ENCODE measurements at places on chromosomes 4 and X.

GRCh38 chrX:103329991-103330390, at the start of gene TCEAL7:
Gene TCEAL7, plus strand, starts transcription at chrX:103330239. Its CDS starts 1,165 bp downstream, at chrX:103331404.
- DNase-seq, result peak; percentile 4

- DNase-seq, result no peak
These were observed 890.0 kb upstream of the FRG1 start for GRCh38 chr4:189050643-189051042.

DNA sequence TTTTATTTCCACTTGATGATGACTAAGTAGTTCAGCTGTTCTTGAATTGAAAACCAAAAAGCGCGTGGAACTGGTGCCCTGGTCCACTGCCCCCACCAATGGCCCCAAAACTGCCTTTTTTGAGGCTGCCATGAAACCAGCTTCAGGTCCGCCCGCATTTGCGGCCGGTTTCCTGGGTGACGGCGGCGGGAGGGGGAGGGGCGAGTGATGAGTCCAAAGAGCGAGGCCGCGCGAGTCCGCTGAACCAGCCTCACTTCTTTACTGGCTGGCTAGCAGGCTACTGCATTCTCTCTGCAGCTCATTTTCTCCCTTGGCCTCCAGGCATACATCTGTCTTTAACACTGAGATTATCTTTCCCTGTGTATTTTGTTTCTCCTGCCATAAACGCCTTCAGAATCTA, 72.9 kb upstream of the FABP2 start:
- no peak for DNase-seq

- no peak for DNase-seq
These were observed 143.1 kb upstream of the BCOR start for GRCh38 chrX:40240844-40241243.

GRCh38 chrX:149937871-149938426, 342 bp downstream of the EOLA2 start:
- no peak for DNase-seq

GRCh38 chrX:47222751-47223350, 4.4 kb downstream of the CDK16 start:
- DNase-seq, result no peak

DNA sequence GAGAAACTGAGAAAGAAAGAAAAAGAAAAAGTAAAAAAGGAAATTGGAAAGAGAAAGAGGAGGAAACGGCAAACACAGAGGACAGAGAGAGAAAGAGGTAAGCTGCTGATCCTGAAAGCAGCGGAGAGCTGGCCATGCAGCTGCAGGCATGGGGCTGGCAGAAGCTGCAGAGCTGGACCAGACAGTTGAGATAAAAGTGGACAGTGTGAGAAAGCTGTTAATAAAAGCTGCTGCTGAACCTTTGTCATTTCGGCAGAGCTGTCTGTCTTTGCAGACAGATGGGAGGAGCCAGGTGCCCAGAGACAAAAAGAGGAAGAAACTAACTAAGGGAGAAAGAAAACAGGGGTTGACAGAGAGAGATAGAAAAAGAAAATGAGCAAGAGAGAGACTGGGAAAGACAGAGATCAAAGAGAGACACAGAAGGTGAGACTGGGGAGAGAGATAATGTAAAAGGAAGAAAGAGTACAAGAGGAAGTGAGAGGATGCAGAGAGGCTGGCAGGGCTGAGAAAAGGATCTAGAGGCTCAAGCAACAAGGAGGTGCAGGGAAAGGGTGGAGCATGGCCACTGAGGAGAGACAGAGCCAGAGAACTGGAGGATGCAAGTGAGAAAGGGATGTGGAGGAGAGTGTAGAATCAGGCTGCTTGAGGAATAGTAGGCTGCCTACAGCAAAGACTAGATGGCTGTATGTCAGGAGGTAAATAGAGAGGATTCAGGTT, 376.8 kb upstream of the FGF16 start:
- no peak for DNase-seq

DNA sequence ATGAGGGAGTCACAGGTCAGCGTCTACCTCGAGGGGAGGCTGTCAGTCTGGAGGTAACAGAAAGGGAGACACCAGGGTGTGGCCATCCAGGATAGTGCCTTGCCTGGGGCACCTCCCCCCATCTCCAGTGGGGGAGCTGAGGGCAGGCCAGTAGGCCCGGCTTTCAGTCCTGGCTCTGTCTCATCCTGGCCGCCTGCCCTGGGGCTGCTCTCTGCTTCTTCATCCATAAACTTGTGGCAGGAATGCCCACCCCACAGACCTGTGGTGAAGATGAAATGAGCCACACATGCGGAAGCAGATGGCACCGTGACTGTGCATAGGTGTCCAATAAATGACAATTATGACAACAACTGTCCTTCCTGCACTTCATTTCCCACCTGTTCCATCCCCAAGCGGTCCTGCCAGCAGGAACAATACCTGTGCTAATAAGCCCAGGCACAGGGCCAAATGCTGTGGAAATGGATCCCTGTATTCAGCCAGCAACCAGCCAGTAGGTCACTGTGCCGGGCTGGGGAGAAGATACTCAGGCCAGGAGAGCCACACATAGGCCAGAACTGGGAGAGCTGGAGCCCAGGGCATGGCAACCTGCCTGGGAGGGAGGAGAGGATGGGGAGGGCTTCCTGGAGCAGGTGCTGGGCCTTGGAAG, 30.2 kb downstream of the TRO start:
- no peak for DNase-seq

- peak; percentile 67 for DNase-seq
These were observed 648.7 kb upstream of the DIPK2B start for GRCh38 chrX:45849261-45849862.

GRCh38 chr4:137393044-137393443, 139.2 kb downstream of the PCDH18 start:
- DNase-seq, result no peak

DNA sequence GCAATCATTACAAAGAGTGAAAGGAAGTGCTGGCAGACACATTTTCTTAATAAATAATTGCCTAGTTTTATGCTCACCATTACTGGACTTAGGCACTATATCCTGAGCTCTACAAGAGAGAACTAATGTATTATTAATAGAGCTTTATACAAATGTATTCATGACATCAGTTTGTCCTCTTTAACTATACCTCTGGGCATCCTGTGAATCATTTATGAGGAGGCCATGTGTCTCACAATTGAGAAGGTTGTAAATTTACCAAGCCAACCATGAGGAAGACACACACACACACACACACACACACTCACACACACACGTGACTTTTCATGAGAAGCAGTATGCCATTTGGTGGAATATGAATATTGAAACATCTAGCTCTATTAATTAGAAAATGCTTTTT, 728.2 kb downstream of the ARAP2 start:
- no peak for DNase-seq

DNA sequence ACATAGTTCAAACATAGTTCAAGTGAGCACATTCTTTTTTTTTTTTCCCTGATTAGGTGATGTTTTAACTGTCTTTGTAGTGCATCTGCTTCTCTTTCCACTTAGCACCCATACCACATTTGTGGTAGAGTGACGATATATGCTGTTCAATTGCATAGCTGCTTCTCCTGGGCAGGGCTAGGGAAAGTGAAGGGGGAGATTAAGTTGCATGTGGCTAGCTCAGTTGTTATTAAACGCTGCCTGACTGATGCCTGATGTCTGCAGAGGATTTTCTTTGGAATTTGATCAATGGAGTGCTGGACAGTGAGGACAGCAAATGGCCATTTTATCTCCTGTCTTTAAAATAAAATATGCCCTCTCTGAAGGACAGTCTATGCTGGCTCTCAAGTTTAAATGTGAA, 63.7 kb downstream of the ANK2 start:
- no peak for DNase-seq

GRCh38 chrX:49754233-49754857, 58.6 kb upstream of the PAGE1 start:
- peak; percentile 1 for DNase-seq

GRCh38 chr4:174012135-174012885, 271.2 kb downstream of the FBXO8 start:
- no peak for DNase-seq

DNA sequence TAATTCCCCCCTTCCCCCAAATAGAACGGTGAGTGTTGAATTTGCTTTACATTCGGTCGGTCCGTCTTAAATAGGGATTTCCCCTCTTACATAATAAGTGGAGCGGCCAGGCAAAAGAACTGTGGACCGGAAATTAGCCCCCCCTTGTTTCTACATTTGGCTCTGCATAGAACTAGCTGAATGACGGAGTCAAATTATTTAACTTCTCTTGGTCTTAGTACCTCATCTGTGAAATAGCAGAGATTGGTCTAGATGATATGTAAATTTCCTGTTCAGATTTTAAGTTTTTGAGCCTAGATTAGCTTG, 1.3 kb downstream of the SPATA18 start:
- DNase-seq, result no peak

- no peak for DNase-seq
These were observed 14.4 kb upstream of the FAM9A start for GRCh38 chrX:8815460-8816065.

DNA sequence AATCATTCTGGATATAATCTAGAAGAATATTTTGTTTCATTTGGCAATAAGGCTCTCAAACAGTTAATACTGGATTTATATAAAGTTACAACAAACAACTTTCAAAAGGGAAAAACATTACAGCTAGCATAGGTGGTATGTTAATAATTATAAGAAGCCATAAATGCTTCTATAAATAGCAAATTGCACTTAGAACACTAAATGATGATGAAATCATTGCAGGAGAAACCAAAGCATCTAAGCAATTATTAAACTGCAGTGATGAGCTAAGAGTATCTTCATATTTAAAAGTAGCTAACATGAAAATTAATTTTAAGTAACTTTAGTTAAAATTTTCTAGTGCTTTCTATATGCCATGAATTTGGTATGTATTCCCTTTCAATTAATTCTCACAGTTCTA, 189.5 kb downstream of the CENPC start:
- DNase-seq, result no peak

GRCh38 chr4:170599894-170600293, 510.1 kb upstream of the AADAT start:
- no peak for DNase-seq

DNA sequence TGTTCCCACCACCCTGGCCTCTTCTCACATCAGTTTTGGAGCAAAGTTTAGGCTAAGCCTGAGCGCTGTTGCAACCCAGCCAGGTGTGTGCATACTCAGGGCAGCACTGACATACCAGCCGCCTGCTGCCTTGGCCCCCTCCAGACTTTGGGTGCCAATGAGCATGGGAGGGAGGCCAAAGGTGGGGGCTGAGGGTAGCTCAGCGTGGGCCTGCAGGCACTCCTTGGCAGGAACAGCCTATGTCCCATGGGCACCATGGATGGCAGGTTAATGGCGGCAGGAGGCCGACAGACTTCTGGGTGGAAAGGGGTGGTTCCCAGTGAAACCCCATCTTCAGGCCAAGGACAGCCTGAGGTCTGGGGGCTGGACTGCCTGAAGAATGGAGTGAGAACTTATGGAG, 462.2 kb downstream of the ADGRL3 start:
- DNase-seq, result no peak

GRCh38 chr4:75889537-75890199, 12.6 kb downstream of the PPEF2 start:
- DNase-seq, result no peak

GRCh38 chr4:24978291-24979075, 52.3 kb downstream of the LGI2 start:
- no peak for DNase-seq

DNA sequence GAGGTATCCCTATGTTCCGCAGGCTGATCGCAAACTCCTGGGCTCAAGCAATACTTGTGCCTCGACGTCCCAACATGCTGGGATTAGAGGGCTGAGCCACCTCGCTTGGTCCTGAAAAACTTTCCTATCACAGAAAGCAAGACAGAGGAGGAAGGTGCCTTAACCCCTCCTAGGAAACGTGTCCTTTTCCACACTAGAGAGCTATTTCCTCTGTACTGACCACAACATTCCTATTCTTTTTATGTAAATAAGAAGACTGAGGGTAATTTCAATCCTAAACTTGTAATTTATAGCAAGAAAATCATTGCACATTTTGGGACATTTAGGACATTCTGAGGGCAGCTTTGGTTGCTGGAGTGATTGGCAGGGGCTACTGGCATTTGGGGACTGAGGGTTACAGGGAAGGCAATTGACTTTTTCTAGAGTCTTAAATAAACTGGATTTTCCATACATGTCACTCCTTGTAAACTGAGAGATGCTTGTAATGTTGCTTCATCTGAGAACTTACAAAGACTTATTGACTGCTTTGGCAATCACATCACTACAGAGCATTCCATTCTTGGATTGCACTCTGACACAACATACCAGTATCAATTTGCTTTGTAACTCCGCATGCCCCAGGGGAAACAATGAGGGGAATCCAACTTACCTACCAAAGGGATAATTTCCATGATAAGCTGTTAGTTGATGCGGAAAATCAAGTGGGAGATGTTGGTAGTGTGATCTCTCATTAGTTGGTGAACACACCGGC, 15.6 kb downstream of the XAGE3 start:
- no peak for DNase-seq

DNA sequence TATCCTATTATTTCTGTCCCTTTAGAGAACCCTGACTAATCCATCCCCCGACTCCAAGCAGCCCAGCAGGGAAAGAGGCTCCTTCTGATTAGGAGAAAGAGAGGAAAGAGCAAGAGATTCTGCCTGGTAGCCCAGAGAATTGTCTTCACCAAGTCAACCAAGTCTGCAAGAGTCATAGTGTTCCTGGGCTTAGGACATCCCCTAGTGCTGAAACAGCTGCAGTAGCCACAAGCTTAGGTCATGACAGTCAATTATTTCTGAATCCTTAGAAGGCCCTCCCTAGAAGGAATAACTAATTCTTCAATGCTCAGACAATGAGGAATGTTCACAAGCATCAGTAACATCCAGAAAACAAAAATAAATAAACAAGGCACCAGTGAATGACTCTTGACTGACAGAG, 480.3 kb upstream of the GRIA3 start:
- DNase-seq, result no peak

GRCh38 chrX:139725720-139726119, 17.8 kb upstream of the MCF2 start:
- no peak for DNase-seq

- DNase-seq, result no peak
These were observed 7.5 kb downstream of the NUDT6 start for GRCh38 chr4:122914938-122915337.

DNA sequence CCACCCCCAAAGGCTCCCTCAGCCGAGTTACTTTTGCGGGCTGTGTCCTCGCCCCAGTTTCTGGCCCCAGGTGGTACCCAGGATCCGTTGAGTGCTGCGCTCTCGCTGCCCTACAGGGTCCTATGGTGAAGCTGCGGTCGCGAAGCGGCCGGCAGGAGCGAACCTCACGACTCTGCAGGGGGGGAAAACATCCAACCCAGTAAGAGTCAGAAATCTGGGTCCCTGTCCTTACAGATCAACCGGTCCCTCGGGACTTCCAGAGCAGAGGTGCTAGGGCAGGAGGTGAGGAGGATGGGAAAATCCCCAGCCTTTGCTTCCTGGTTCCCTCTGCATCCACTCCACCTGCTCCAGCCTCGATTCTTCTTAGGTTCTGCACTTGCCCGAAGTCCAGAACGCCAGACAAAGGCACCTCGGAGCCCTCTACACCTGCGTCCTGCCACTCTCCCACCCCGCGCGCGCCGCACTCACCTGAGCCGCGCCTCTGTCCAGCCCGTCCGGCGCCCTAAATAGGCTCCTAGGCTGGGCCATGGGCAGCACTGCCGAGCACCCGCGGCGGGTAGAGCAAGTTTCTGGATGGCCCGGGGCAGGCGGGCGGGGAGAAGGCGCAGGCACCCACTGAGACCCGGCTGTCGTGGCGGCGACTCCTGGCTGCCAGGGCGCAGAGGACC, at the start of gene HS3ST1:
HS3ST1 (minus strand) TSS at position 664 of the 668 bp plus-strand sequence. CDS start 28,889 bp downstream, outside the sequence.
- DNase-seq, result no peak

- no peak for DNase-seq
These were observed 80.3 kb upstream of the NEIL3 start for GRCh38 chr4:177229331-177229730.

GRCh38 chrX:100449696-100450608, 39.9 kb upstream of the PCDH19 start:
- DNase-seq, result no peak
